Myocyte (in vitro differentiated cells): ENCODE measurements at places on chromosomes 6 and 20. TPM values are rescaled to one million over a fixed set of nuclear protein-coding genes. Genes with fewer than 3 reads are reported as not detected.

DNA sequence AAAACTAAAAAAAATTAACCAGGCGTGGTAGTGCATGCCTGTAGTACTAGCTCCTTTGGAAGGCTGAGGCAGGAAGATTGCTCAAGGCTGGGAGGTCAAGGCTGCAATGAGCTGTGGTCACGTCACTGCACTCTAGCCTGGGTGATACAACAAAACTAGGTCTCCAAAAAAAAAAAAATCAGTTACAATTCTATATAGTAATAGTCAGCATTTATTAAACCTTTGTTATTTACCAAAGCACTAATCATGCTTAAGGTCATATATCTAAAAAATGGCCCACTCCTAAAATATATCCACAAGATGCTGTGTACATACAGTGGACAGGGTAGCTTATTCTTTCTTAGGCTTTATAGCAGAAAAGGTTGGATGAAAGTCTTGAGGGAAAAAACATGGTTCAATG is 152.4 kb downstream of the TFAP2A start:
- DNase-seq: no peak

GRCh38 chr6:149052350-149053106 is 265.0 kb upstream of the TAB2 start:
- DNase-seq: no peak

DNA sequence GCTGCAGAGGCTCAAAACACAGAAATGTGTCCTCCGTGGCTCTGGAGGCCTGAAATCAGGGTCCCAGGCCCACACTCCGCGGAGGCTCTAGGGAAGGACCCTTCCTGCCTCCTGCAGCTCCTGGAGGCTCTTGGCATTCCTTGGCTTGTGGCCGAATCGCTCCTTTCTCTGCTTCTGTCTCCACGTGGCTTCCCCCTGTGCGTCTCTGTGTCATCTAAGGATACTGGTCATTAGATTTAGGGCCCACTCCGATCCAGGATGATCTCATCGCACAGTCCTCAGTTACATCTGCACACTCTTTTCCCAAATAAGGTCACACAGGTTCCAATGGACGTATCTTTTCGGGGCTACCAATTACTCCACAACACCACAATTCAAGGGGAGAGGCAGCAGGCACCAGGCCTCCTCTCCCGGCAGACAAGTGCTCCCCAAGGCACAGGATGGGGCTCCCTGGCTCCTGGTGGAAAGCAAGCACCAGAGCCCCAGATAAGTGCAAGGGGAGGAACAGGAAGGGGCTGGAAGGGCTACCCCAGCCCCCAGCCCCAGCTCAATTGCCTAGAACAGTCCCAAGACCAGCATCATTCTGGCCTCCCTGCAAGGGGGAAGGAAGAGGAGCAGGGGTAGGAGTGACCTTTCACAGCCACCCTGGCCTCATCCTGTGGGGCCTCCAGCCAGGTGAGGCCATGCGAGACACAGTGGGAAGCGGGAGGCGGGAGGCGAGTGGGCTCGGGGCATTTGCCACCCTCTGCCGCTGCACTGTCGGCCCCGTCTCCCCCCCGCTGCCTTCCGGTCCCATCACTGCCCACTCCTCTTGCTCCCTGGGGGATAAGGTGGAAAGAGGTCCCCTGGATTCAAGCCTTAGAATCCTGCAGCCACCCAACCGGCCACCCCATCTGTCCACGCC is 16.3 kb downstream of the NTSR1 start:
- no peak for DNase-seq

- DNase-seq: peak; percentile 88
Measured at GRCh38 chr20:41405436-41405835, 38.8 kb upstream of the EMILIN3 start.

- DNase-seq: no peak
Measured at GRCh38 chr20:23691675-23692074, 2.8 kb upstream of the CST4 start.

GRCh38 chr6:16473184-16473907 is 235.0 kb downstream of the GMPR start:
- no peak for DNase-seq

DNA sequence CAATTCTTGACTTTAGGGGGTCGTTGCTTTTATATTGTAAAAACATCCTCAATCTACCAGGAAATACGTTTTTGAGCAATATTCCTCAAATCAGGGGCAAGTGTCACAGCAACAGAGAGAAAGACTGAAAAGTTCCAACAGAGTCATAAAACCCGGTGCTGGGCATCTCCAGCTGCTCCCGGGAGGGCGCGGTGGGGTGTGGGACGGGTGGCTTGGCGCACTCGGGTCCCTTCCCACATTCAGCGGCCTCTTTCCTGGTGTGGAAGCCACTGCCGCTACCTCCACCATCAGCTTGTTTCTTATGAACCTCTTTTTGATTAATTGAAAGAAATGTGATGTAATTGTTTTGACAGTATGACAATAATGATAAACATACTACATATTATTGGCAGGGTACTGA is 98.2 kb downstream of the IRF4 start:
- DNase-seq: no peak

DNA sequence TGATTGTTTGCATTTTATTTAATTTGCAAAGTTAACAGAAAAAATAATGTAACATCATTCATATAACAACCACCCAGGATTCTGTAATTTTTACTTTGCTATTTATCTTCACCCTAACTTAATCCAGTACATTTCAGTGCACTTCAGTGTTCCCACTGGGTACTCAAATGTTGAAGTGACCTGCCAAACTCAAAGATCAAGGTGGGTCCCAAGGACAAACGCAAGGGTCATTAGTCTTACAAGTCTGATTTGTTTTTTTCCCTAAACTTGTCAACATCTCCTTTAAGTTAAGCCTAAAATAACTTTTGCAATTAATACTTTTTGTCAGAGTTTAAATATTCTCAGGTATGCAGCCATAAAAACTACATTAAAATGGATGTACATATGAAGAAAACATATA is 53.0 kb downstream of the MOXD1 start:
- DNase-seq: no peak

GRCh38 chr6:101747160-101747559 is 353.7 kb downstream of the GRIK2 start:
- DNase-seq: peak; percentile 79

DNA sequence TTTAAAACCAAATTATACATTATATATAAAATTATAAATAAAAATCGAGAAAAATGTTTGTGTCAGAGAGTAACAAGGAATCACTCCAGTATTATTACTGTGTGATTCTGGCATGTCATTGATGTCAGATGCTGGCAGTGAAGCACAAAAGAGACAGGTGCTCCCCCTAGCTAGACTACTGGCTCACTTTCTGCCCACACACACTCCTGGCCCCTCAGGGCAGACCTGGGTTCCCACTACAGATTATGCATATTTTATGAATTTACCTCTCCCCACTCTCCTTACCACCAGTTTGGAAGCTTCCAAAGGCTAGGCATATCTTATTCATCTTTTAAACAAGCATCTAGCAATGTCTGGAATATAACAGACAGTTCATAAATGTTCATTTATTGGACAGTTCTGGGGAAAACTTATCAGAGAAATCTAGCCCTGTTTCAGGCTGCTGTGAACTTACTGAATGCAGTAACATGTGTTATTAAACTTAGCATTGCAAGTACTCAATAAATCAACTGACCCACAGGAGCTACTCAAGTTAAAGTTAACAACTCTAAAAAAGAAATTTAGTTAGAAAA is 12.8 kb downstream of the SNX3 start:
- no peak for DNase-seq

GRCh38 chr20:19648024-19648423 is 110.0 kb upstream of the RIN2 start:
- no peak for DNase-seq

DNA sequence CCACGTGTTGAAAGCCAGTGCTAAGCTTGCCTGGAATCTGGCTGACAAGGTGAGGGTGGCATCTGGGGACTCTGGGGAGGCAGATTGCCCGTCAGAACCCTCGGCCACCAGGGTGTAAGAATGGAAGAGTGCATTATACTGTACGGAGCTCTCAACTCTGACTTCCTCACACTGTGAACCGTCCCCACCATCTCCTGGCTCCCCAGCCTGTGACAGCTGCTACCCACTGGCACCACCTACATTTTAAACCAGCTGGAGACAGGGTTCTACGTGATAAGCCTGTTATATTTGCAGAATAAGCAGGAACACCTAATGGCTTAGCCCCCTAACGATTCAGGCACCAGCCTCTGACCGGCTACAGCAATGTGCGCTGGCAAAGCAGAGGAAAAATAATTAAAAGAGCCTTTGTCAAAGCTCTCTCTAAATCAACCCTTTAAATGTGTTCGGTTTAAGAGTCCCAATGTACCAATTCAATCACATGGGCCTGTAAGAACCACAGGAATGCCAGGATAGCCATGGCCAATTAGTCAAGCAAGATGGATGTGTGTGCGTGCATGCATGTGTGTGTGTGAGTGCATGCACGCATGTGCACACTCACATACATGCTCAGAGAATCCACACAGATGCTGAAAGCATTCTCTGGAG is 89.1 kb upstream of the TAB2 start:
- DNase-seq: peak; percentile 41

DNA sequence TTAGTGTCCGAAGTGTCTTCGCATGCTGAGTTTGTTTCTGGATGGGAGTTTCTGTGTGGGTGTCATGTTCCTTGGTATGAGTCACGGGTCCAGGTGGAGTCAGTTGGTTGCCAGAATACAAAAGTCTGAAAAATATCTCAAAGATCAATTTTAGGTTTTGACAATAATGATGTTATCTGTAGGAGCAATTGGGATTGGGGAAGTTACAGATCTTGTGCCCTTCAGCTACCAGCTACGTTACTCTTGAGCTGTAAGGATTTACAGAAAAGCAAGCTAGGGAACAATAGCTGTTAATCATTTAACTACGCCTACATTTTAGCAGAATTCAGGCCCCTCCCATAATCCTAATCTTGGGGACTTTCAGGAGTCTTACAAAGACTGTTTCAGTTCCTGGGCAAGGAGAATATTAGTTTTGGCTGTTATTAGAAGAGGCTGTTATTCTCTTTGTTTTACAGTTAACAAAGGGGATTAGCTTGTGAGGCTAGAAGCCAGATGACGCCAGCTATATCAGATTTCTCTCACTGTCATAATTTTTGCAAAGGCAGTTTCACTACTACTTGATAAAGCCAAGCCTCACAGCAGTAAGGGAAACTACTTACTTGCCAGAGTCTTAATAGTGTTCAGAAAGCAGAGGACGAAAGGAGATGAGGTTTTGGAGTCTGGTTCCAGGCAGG is 15.4 kb upstream of the SLC22A16 start:
- DNase-seq: peak; percentile 75

DNA sequence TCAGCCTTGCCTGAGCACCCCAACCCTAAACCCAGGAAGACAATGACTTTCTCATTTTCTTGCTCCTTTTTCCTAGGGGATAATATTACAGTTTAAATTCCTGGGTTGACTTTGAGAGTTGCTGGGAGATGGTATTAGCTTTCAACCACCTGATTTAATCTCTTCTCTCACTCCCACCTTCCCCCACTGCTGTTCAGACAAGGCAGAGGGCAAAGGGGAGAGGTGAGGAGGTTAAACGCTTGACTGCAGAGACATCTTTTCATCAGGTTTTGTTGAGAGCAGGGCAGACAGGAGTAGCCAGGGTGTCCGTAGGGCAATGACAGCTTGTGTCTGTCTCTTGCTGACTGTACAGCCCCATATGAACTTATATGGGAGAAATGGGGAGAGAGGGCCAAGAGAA is 811.2 kb downstream of the MAFB start:
- no peak for DNase-seq

DNA sequence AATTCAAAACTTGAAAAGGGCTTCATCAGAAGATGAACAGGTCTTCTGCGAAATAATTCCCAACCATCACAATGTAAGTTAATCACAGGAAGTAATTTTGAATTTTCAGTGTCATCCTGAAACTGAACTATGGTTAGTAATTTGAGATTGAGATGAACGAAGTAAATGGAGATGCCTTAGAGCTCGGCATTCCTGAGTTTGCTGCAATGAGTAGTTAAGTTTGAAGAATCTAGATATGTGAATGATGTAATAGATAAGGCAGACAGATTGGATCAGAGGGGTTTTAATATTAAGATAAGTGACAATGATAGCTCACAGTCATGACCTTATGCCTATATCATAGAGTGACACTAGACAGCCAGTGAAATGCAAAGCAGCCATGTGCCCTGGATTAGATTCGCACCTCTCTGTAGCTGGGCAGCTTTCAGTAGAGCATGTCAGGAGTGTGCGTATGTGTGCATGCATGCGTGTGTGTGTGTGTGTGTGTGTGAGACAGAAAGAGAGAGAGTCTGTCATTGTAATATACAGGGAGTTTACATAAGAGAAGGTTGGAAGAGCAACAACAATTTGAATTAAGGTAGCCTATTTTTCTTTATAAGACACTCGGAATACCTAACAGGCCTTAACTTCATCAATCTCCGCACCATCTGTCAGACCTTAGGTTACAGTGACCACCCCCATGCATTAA is 233.0 kb downstream of the GMPR start:
- peak; percentile 7 for DNase-seq

- no peak for DNase-seq
Measured at GRCh38 chr6:35356391-35356790, 14.0 kb downstream of the PPARD start.

DNA sequence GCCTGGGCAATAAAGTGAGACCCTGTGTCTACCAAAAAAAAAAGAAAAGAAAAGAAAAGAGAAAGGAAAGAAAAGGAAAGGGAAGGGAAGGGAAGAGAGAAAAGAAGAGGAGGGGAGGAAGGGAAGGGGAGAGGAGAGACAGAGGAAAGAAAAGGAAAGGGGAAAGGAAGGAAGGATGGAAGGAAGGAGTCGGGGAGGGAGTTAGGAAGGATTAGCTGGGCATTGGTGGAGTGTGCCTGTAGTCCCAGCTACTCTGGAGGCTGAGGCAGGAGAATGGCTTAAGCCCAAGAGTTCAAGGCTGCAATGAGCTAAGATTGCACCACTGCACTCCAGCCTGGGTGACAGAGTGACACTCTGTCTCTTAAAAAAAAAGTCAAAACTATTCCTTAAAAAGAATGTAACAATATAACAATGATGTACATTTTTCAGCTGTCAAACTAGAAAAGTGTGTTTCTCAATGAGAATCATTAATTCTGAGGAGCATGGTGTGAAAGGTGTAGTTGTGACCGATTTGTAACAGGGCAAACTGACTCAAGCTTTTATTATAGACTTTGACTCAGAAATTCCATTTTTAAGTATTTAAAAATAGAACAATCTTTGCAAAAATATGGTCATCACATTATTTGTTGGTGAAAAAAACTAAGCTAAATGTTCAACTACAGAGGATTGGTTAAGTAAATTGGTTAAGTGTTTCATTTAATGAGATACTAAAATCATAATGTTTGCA is 14.7 kb downstream of the SNRPB start:
- DNase-seq: peak; percentile 3

APOM gene
- total RNA-seq: 2.9 and 4.2 TPM in 2 replicates

MICA gene
- total RNA-seq: 32.5 and 55.9 TPM in 2 replicates

HLA-DOA gene
- total RNA-seq: not detected in 2 replicates

HLA-DPB1 gene
- total RNA-seq: 0.19 TPM in 1 of 2 replicates, not detected in the other

GSTA3 gene
- not detected in 2 replicates for total RNA-seq

ADGRF5 gene
- 0.03 TPM in 1 of 2 replicates, not detected in the other for total RNA-seq

BPI gene
- total RNA-seq: not detected in 2 replicates
